ENCODE measurements at places on chromosomes 16 and 17.

DNA sequence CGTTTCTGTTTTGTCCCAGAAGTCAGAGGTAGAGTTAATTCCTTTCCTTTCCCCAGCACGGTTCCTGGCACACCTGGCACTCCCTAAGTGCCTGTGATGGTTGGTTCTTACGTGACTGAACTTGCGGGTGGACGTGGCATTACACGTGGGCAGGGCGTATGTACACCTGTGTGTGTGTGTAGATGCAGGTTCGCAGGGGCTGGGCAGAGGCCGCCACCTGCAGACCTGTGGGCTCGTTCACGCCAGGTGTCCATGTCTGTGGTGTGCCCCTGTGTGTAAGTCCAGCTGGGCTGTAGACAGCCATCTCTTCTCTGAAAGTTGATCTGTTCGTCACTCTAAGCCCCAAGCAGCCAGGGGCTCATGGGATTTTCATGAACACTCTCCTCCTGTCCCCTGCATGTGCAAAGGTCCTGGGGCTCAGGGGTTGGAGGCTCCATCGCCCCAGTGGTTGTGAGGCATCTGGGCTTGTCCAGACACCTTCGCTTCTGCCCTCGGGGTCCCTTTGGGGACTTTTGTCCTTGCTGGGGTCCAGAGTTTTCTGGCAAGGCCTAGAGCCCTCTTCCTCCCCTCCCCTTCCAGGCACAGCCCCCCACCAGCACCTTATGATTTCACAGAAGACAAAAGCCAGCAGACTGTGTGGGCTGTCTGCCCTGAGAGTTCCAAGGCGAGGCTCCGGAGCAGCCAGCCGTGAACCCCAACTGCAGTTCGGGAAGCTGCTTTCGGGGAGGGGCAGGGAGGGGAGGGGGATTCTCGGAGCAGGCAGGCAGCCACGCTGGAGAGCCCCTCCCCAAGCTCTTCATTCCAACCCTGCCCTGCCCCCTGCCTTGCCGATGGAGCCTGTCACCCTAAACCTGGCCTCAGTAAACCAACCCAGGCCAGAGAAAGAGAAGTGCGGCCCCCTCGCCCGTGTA, 5.4 kb upstream of the FSCN2 start:
- DNase-seq = peak; percentile 63

DNA sequence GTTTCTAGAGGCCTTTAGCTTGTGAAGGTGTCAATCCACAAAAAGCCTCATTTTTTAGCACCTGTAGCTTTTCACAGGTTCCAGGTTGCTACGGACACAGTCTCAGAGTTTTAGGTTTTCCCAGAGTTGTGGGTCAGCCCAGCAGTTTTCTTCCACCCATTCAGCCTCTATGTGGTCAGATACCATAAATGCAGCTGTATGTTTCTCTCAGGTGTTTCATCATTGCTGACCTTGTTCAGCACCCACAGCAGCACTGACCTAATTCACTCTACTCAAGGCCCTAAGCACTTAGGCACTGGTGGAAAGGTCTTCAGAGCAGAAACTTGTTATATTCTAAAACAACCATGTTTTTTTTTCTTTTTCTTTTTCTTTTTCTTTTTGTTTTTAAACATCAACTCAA, 15.0 kb upstream of the SPACA3 start:
- no peak for DNase-seq

DNA sequence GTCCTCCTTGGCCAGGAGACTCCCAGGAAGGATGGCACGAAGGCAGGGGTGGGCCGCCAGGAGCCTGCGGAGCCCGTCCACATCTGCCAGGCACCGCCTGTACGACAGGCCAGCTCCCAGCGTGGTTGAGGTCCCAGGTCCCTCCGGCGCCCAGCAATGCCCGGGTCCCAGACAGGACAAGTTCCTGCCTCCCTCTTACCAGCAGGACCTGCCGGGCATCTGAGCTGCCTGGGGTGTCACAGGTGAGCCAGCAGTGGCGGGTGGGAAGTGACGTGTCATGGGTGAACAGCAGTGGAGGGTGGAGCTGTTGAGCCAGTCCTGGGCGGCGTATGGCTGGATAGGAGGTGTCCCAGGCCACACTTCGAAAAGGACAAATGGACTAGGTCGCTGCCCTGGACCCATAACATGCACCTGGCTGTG, 15.7 kb upstream of the BAHCC1 start:
- peak; percentile 72 for DNase-seq

GRCh38 chr17:29179232-29180033, 765 bp downstream of the MYO18A start:
- DNase-seq = peak; percentile 58

GRCh38 chr17:64448665-64449512, at the start of gene MILR1:
TSS of gene MILR1 (plus strand) at chr17:64449115. CDS start at chr17:64449169, 54 bp downstream.
- peak; percentile 68 for DNase-seq

DNA sequence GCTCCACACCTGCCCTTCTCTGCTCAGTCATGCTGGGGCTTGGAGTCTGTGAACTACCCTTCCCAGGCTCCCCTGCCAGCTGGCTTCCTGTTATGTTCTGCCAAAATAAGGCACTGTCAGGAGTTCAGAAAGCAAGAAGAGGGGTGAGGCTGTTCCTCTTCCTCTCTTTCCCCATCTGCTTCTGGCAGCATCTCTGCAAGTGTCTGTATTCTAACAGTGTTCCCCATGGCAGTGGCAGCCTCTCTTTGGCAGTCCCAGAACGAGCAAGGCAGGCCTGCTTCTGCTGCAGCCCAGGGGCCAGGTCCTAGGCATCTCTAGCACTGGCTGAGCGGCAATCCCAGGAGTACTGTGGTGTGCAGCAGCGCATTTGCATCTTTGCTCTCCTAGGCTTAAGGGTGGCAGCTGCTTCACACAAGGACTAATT, 219.1 kb downstream of the STX8 start:
- DNase-seq = no peak

DNA sequence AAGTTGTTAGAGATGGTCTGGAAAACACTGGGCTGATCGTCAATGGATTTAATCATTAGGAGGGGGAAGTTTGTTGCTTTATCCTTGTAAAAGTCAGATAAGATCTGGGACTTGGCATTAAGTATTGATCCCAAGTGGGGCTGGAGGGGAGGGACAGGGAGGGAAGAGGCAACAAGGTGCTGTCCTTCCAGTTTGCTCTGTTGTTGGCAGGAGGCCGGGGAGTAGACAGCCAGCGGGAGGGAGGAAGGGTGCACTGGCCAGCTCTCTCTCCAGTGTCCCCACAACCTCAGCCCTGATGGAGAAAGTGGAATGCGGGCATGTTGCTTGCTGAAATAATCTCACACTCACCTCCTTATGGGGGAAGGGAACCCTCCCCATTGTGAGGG, 210.2 kb downstream of the CCDC182 start:
- no peak for DNase-seq

DNA sequence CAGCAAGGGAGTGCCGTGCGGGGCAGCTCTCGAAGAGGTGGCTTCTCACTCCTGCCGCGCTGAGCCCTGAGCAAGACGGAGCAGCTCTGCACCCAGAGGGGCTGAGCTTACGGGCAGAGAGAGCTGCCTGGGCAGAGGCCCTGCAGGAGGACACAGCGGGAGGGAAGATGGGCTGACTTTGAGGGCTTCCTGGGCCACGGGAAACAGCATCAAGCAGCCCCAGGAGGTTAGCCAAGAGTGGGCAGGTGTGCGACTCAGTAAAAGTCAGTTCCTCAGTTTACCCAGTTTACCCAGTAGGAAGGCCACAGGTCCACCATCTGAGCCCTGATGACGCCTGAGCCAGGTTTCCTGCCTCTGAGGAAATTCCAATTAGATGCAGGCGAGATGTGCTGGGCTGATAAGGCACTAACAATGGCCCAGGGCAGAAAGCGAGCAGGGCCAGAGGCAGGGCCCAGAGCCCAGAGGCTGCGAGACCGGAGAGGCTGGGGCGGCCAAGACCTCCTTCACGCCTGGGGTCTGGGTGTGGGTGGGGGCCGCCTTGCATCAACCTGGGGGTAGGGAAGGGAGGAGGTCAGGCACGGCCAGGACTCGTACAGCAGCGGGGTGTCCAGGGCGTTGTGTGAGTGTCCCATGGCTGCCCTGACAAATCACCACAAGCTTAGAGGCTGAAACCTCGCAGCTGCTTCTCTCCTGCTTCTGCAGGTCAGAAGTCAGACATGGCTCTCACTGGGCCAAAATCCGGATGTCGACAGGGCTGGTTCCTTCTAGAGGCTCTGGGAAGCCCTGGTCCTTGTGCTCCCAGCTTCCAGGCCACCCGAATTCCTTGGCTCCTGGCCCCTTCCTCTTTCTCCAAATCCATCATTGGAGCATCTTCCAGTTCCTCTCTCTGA, 32.0 kb upstream of the CIBAR2 start:
- no peak for DNase-seq

DNA sequence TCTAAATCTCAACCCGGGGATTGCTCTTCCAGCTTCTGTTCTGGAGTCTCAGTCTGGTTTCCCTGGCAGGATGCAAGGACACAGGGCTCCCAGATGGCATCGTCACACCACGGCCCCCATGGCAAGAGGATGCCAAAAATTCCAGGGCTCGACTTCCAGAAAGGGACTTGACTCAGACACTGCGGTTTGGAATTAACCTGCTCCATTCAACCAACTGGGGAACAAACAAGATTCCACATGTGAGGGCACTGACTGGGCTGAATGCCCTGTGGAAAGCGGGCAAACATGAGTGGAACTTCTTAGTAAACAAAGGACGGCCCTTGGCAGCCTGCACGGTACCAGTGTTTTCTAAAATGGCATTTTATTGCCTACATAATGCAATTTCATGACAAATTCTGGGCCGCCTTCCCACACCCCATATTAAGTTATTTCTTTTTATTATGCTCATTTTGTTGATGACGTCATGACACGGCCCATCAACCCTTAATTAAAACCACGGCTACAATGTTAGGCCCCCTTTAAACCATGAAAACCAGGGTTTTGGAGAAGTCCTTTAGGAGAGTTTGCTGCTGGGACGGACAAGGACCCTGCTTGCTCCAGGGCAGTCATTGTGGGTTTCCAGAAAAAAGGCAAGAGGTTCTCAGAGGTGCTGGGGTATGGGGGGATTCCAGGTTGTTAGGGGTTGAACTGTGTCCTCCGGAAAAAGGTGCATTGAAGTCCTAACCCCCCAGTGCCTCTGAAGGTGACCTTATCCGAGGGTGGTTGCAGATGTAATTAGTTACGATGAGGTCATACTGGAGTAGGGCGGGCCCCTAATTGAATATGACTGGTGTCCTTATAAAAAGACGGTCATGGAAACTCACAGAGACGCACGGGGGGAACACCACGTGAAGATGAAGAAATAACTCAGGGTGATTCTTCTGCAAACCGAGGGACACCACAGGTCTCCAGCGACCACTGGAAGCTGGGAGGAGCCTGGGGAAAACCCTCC, 205.6 kb downstream of the FOXL1 start:
- peak; percentile 72 for DNase-seq

GRCh38 chr16:87559945-87560344, 42.4 kb upstream of the JPH3 start:
- DNase-seq = no peak

GRCh38 chr17:68421486-68421885, 35.8 kb downstream of the WIPI1 start:
- no peak for DNase-seq

- no peak for DNase-seq
These were observed 14.9 kb downstream of the TSR1 start for GRCh38 chr17:2321399-2321798.

DNA sequence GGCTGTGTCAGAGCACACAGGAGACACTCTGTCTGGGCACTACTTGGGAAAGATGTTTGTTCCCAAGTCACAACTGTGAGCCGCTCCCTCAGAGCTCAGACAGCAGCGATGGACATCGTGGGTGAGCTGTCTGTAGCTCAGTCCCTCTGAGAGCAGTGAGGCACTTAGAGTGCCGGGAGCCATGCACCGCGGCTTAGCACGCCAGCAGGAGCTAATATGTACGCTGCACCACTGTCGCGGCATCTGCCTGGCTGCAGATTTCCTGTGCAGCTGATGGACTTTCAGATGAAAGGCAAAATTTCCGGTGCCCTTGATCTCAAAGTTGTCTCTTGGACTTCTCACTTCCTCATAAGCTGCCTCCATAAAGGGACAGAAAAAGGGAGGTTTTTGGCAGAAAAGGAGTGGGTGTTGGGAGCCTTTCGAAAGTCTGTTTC, 92.8 kb upstream of the ZNF469 start:
- DNase-seq = no peak
